ENCODE measurements at places on chromosomes 4 and X.
A peak's percentile ranks its signal among the peaks of the same experiment; 100 is the strongest.

- no peak for DNase-seq
Measured at GRCh38 chrX:116239944-116240840, 69.6 kb downstream of the AGTR2 start.

DNA sequence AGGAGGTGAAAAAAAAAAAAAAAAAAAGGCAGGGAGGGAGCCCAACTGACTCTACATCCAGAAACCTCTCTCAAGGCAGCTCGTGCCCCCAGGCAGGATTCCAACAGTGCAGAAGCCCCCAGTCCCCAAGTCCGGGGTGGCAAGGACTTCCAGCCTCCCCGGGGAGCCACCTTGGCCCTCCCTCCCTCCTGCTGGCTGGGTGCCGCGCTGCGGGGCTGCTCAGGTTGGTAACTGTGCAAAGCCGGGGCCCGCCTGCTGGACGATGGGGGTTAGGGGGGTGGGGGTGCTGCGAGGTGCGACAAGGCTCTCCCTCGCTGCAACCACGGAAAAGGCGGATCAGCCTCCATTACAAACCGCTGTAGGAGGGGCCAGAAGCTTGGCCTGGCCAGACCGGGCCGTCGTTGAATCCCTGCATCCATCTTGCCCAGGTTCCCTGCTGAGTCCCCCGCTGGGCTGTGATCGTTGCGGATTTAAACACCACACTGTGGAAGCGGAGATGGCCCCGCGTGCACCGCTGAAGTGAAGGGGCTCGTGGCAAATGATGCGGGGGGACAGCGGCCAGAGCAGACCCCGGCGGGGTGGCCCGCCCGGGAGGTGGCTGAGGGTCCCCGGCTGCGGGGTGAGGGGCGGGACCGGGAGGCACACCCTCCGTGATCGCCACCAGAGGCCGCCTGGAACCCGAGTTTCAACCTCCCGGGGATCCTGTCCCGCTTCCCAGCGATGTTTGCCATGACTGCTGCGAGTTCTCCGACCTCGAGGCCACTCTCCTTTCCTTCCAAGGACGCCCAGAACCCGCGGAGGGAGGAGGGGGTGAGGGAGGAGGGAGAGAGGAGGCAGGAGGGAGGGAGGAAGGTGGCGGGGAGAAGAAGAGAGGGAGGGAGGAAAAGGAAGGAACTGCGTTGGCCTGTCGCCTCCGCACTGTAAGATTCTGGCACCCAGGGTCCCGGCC lies 58.0 kb upstream of the DDX3X start:
- DNase-seq = peak; percentile 25

DNA sequence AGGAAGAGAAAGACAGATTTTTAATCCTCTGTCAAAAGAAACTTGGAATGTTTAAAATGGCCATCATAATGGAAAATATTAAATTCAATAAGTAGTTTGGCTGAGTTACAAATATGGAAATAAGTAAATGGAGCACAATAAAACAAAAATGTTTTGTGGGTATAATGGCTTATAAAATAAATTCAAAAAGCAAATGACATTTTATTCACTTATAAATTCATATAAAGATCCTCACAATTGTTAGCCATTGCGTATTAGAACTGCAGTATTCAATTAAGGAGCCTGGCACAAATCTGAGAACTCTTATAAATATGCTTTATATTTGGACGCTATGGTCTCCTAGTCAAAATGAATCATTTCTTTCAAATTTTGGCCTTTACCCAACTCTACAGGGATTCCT lies 339.0 kb upstream of the PABPC4L start:
- no peak for DNase-seq

DNA sequence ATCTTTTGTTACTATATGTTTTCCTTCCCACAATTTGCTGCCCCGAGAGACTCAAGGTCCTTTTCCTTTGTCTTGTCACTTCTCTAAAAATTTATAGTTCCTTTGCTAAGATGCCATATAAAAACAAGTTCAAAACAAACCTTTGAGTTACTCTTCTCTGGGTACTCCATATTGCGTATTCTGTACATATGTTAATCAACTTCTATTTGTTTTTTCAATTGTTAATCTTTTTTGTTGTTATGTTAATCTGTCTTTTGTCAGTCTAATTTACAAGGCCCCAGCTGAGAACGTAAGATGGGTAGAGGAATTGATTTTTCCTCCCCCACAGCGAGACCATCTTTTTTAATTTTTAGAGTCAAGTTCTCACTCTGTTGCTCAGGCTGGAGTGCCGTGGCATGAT lies 7.2 kb upstream of the PPEF2 start:
- DNase-seq = no peak

DNA sequence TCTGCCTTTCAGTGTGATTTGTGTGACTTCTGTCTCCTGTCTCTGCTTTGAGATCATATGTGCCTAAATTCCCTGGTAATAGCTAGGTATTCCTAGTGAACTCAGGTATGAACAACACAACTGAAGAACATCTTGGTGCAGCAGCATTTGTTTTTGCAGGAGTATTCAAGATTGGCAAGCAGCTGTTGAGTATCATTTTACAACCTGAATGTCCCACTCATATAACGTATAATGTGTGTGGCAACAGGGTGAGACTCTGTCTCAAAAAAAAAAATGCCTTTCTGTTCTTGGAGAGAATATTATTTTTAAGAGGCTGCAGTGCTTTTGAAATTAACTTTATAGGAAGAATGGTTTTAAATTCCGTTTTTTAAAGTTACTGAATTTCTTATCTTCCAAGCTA lies 7.7 kb downstream of the LSM6 start:
- DNase-seq = no peak

GRCh38 chr4:139253713-139254112 lies 26.3 kb downstream of the MGARP start:
- no peak for DNase-seq

DNA sequence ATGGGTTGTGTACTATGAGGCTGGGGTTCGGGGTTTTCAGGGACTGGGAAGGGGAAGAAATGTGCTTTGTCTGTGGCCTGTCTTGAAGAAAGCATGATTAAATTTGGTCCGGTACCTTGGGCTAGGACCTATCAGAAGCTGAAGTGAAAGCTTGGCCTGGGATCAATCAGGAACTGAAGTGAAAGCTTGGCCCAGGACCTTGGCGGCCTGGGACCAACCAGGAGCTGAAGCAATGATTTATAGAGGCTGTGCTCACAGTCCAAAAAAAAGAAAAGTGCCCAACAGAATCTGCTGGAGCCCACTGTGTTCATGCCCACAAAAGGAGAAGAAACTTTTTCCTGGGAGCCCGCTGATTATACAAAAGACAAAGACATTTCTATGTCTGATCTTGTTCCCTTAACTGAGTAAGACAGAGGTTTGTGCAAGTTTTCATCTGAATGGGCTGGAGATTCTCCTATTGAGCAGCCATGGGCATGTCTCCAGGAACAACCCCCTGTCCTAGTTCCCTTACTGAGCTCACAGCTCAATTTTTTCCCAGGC lies 1427.9 kb downstream of the FAM133A start:
- no peak for DNase-seq

GRCh38 chr4:26058537-26058936 lies 144.5 kb downstream of the SMIM20 start:
- no peak for DNase-seq

- no peak for DNase-seq
Measured at GRCh38 chr4:88802138-88802537, 104.5 kb upstream of the NAP1L5 start.

DNA sequence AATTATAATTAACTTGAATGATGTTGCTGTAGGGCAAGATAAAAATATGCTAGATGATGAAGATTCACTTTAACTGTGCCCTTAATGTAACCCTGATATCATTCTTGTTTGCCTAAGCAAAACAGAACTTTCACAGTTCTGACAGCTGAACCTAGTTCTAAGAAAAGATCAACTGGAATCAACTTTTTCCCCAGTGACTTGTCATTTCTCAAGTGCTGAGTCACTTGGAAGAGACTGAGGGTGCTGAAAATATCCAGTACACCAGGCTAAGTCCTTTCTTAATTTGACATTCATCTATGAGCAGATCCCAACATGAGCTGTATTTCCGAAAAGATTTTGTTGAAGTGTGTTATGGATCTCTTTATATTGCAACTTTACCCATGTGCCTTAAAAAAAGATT lies 140.4 kb downstream of the MID1IP1 start:
- no peak for DNase-seq

Measured in stimulated activated naive CD4-positive, alpha-beta T cell (primary cell).